ENCODE measurements at places on chromosomes 6 and 20. TPM values are rescaled to one million over a fixed set of nuclear protein-coding genes. Genes with fewer than 3 reads are reported as not detected.

- no peak for DNase-seq
These were observed 661.4 kb upstream of the HS3ST5 start for GRCh38 chr6:115004204-115004603.

CDH26 gene
- 2.5 TPM for total RNA-seq

DNA sequence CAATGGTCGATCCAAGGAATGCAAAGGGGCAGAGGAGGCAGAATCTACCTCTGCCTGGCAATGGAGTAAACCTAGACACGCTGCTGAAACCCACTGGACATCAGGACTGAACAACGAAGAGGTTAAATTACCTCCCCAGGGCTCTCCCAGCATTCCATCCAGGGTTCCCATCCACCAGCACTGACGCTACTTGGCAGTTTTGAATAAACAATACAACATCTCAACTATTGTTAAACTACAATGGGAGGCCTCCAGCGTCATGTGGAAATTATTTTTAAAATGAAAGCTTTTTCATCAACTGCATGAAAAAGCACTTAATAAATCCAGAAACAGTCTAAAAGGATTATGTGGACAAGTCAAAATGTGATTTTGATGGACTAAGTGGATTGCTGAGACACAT is 96.8 kb upstream of the NHSL1 start:
- no peak for DNase-seq

DNA sequence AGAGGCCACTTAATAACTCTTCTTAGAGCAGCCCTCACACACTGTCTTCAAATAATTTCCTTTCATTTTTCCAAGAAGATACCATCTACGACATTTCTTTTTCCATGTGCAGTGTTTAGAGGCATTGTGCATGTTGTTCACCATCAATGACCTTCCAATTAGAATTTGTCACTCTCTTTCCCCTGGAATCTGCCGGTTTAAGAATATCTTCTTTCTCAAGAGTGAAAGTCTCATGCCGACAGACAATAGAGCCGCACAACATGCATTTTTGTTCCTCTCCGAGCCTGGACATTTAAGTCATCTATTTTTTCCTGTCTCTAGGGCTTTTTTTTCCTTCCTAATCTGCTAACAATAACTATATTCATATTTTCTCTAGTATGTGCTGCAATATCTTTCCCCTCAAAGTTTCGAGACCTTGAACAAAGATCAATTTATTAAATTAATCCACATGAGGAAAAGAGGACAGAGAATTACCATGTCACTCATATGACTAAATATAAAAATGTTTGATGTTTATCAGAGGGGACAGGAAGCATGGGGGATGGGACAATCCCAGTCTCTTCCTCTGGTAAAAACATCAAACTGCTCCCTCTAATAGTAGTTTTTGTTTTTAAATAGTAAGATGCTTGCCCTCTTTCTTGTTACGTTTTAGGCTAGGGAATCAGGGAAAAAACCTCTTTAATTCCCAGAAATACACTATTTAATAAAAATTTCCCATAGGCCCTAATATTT is 893.4 kb downstream of the C6orf118 start:
- no peak for DNase-seq

DNA sequence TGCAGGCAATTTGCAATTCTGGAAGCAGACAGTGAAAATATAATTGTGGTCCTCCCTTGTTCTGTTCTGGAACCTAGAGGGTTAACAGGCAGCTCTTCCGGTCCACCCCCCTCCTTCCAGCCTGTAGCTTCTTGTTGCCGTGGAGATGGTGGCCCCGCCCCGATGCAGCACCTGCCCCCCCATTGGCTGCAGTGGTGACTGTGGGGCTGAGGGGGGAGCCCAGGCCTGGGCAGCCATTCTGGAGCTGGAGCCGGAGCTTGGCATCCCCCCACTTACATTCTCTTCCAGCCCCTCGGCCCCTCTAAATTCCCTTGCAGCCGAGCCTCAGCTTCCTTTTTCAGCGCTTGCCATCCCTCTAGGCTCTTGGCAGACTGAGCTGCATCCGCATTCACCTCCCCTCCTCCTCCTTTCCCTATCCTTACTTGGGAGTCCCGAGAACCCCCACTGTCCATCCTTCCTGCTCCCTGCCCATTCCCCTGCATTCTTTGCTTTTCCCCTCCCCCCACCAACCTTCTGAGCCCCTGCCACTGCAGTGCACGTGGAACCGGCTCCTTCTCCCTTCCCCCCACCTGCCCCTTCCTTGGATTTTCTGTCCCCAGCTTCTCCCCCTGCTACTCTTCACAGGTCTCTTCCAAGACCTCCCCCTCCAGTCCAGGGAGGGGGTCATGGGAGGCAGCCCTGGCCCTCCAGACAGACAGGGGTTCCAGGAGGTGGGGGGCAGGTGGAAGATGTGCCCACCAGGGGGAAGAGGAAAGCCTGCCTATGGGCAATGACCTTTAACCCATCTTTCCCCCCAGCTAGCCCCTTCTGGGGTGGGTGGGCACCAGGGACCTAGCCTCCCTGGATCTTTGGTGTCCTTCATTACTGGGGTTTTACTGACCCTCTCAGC is 11.4 kb downstream of the SYNGAP1 start:
- DNase-seq: no peak

GRCh38 chr6:32815115-32815514 is 1.7 kb downstream of the HLA-DOB start:
- no peak for DNase-seq

DNA sequence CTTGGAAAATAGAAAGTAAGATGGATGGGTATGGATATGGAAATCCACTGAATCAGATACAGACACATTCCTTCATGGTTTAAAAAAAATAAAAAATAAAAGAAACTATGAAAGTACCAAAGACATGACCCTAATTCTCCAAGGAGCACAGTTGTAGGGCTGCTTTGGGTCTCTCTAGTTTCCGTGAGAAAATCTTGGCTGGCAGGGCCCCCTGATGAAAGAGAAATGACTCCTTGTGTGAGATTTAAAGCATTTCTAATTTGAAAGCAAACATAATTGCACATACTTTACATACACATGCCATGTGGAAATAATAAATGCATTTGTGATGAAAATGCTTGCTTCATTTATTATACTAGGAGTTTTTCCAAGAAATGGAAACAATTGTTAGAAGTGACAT is 593.9 kb upstream of the BTBD3 start:
- DNase-seq: no peak

All from esophagus squamous epithelium (tissue), 5 donors.